ENCODE measurements at places on chromosomes 13 and 19. TPM values are rescaled to one million over a fixed set of nuclear protein-coding genes. Genes with fewer than 3 reads are reported as not detected.

Gene GNG7
- 0.88 TPM for total RNA-seq

DNA sequence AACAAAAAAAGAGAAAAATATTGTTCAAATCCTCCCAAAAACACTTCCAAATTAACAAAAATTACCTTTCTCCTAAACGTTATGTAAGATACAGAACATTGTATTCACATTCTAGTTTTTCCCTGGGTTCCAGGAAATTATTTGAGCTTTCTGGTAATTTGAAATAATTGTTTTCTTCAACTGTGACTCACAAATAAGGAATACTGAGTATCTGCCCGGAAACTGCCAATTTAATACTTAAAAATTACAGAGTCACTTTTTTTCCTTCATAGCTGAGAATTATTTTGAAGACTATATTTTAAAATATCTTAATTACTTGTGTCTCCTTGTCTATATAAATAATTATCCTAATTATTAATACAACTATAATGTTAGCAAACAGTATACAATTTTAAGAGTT, 709.0 kb upstream of the ARGLU1 start:
- H3K4me1 ChIP-seq = no peaks in the 10 kb centered on the region
- no peaks in the 10 kb centered on the region for H3K27me3 ChIP-seq
- no peak for DNase-seq
- H3K36me3 ChIP-seq = no peaks in the 10 kb centered on the region
- no peak overlapping the region for H3K27ac ChIP-seq
- H3K4me3 ChIP-seq = no peak overlapping the region

Gene SULT2A1
- not detected for total RNA-seq

Gene VSTM1
- not detected for total RNA-seq
